ENCODE measurements at places on chromosomes 11 and 22. TPM values are rescaled to one million over a fixed set of nuclear protein-coding genes. Genes with fewer than 3 reads are reported as not detected.

Gene CBLIF
- total RNA-seq: not detected

Gene BAD
- total RNA-seq: 67.0 TPM

Gene RAG1
- total RNA-seq: 0.58 TPM

Gene TECTA
- total RNA-seq: 0.21 TPM

Data from HFFc6 (cell line).